CD4-positive, alpha-beta T cell treated with Interleukin-6 at 100 ng/mL for 8 hours (primary cell): ENCODE measurements at places on chromosomes 11 and 22.

- no peak for DNase-seq
Observed at GRCh38 chr11:32098142-32098903, 7.4 kb downstream of the RCN1 start.

DNA sequence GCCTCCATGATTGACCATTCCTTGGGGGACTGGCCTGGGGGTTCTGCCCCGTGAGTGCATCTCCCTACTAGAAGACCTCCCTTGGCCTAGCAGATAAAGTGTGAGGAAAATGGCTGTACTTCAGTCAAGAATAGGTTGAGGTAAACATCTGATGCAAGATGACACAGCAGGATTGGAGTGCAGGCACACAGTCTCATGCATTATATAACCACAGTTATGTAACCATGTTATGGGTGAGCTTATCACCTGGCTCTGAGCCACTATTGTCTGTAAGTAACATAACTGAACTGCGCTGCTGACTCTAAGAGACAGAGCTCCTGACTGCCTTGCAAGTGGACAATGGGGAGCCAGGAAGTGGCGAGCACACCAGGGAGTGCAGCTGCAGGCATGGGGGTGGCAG is 378.7 kb upstream of the ANO5 start:
- DNase-seq: no peak

DNA sequence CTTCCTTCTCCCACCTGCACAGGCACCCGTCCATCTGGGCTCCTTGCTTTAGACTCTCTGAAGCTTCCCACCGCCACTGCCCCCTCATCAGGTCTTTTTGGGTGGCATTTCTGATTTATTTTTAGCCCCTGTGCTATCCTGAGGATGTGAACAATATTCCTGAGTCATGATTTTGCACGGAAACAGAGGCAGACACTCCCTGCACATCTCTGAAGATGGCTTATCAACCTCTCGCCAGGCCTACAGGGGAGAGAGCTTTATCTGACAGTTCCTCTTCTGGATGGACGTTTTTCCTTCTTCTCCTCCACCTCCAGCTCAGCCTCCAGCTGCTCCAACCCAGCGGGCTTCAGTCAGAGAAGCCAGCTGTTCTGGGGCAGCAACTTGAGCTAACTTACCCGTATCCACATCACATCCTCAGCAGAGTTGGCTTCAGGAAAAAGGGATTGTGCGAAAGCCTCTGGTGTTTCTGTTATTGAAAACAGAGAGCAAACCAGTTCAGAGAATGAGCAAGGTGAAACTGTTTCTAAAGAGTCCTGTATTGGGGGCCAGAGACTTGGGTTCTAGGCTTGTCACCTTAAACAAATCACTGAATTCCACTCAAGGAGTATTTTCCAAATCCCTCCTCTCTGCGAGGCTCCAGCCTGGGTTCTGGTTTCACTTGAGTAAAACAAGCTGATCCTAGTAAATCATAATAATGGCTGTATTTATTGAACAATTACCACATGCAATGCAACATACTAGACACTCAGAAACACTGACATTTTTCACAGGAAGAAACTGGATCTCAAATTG is 33.1 kb upstream of the ETS1 start:
- DNase-seq: no peak

GRCh38 chr22:25802018-25802417 is 60.0 kb downstream of the MYO18B start:
- no peak for DNase-seq

DNA sequence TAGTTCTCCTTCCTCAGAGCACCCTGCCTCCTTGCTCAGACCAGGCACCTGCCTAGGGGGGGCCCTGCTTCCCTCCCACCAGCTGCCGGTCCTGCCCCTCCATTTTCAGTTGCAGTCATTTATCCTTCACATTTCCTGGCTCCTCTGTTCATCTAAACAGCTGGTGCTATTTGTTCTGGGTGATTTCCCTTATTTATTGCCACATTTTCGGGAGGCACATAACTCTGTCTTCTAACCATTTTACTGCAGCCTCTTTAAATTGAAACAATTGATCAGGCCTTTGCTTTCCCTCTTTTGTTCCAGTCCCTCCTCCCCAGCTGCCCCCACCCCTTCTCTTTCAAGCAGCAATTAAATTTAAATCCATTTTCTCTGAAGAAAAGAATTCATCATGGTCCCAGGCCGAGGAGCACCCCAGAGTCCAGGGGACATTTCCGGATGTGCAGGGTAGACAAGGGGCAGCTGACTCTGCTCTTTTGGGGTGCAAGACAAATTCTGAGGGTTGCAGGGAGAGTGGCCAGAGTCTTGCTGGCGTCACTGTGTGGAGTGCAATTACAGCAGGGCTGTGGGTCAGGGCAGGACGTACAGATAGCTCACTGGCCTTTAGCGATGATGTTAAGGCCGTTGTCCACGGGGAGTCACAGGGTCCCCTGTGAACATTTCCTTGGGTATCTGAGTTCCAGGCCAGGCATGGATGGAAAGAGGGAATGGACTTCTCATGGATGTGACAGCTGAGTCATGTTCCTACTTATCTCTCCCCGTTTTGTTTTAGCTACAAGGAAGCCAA is 476.4 kb downstream of the TBC1D22A start:
- DNase-seq: no peak

- DNase-seq: peak; percentile 71
Observed at GRCh38 chr11:128859563-128860441, 7.3 kb downstream of the KCNJ1 start.

- no peak for DNase-seq
Observed at GRCh38 chr11:119691020-119691666, 37.9 kb downstream of the NECTIN1 start.

DNA sequence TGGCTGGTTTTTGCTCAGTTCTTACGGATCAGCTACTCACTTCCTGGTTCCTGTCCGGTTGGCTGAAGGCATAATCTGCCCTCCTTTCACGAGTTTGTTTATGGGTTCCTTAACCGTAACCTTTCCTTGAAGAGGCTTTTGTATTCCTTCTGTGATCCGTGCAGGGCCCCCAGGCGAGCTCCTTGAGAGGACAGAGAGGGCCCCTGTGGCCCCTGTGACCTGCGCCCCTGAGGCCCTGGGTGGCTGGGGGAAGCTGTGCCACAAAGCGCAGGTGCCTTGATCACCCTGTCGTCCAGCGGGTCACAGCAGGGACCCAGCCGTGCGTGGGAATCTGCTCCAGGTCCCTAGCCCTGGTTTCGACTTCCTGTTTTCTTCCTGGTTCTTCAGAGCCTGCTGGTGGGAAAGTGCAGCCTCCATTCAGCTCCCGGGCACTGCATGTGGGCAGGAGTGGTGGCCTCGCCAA is 27.8 kb upstream of the FADD start:
- no peak for DNase-seq

- DNase-seq: no peak
Observed at GRCh38 chr11:89490602-89490980, 584 bp downstream of the NOX4 start.

DNA sequence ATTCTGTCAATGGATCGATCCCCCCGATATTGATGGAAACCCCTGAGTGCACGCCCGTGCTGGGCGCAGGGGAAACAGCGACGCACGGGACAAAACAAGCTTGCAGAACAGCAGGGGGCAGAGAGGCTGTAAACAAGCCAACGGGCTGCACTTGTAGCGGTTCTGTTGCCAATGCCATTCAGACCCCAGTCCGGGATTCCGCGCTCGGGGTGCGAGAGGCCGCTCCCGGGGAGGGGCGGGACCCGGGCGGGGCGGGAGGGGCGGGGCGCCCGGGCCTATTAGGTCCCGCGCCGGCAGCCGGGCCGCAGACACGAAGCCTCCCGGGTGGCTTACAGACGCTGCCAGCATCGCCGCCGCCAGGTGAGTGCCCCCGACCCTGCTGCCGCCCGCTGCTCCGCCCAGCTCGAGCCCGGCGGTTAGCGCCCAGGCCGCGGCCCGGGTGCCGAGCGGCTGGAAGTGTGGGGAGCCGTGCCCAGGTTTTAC is at the start of gene BIK:
BIK (plus strand) TSS at position 307 of the 483 bp plus-strand sequence. CDS start 13,273 bp downstream, outside the sequence.
- peak; percentile 35 for DNase-seq

- peak; percentile 86 for DNase-seq
Observed at GRCh38 chr11:3947061-3947460, 91.6 kb downstream of the STIM1 start.

DNA sequence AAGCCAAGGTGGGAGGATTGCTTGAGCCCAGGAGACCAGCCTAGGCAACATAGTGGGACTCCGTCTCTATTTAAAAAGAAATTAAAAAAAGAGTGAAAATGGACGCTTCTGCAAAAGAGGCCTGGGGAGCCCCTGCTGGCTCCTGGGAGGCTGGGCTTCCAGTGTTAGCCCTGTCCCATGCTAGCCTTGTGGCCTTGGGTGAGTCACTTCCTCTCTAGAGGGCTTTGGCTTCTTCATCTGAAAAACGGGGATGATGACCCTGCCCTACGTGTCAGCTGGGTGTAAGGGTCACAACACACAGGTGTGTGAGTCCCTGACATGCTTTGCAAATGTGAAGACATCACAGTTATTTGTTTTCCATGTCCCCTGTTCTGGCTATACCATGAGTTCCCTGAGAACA is 32.8 kb downstream of the FAM227A start:
- DNase-seq: no peak

DNA sequence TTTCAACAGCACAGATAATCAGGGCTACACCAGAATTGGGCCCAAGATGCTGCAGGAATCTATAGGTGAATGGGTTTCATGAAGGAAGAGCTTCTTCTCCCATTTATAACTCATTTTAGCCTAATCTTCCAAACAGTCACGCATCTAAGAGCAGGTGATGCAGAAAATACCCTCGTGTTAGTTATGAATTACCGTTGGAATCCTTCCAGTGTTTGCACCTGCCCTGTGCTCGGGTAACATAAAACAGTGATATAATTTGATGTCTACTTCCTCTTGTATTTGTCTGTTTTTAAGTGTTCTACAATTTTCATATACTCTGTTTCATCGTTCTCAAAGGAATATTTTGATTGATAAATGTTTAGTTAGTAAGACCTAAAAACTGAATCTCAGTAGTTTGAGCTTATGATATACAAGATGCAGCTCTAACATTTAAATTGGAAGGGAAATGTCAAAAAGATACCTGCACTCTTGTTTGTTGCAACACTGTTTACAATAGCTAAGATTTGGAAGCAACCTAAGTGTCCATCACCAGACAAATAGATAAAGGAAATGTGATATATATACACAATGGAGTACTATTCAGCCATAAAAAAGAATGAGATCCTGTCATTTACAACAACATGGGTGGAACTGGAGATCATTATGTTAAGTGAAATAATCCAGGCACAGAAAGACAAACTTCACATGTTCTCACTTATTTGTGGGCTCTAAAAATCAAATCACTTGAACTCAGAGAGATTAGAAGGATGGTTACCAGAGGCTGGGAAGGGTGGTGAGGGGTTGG is 42.1 kb downstream of the PPARA start:
- DNase-seq: no peak

- DNase-seq: no peak
Observed at GRCh38 chr11:5700421-5701054, 10.9 kb downstream of the TRIM22 start.

GRCh38 chr11:74493791-74494630 is 487 bp upstream of the LIPT2 start:
- DNase-seq: no peak

DNA sequence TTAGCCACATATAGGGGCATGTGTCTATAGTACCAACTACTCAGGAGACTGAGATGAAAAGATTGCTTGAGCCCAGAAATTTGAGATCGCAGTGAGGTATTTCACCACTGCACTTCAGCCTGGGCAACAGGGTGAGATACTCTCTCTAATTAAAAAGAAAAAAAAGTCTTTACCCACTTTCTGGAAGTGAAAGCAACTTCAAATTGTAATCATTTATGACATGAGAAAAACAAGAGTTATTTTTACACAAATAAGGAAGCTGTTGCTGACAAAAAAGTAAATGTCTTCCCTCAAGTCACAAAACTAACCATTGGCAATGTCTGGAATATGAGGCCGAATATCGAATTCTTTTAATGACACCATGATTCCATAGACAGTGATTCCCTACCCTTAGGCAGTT is 71.4 kb downstream of the GLYATL1 start:
- no peak for DNase-seq

DNA sequence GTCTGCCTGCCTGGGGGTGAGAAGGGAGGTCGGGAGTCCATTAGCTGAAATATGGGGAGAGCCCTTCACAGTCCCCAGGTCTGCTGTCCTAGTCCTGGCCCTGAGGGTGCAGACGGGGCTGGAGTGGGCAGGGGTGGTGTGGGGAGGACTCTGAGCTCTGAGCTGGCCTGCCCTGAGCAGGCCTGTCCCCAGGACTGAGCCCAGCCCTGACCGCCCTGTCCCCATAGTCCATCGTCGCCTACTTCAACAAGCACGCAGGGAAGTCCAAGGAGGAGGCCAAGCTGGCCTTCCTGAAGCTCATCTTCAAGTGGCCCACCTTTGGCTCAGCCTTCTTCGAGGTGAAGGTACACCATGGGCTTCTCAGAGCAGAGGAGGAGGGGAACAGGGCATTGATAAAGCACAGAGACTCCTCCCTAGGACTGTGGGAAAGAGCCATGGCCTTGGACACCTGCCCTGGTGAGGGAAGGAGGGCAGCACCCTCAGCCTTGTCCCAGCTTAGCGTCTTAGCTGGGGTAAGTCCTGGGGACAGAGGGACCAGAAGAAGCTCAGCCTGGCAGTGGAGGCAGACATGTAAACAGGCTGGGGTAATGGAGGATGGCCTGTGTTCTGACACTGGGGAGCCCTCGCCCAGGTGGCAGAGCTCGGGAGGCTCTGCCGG is 83.7 kb downstream of the MYO7A start:
- no peak for DNase-seq

DNA sequence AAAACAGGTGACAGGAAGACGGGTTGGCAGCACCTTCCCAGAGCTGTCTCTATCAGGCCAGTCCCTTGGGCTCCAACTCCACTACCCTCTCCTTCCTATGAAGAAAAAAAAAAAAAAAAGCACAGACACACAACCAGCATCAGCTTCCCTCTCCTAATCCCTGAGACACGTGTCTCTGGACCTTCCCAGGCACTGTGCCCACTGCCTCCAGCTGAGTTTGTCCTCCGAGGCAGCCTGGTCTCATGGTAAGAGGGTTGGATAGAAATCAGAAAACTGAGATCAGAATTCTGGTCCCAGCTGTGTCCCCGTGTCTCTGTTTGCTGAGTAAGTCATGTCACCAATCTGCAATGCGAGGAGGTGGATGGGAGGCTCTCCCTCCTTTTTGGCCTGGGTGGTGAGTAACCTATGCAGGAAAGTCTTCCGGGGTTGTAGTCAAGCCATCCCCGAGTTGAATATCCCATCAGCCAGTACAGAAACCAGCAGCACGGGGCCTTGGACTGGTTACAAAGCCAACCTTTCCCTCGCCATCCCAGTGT is 193.7 kb upstream of the TBCEL start:
- DNase-seq: no peak

GRCh38 chr22:25696763-25697162 is 45.2 kb upstream of the MYO18B start:
- no peak for DNase-seq

- no peak for DNase-seq
Observed at GRCh38 chr11:665704-666281, 28.7 kb downstream of the DRD4 start.

GRCh38 chr11:67356864-67357561 is 3.7 kb upstream of the POLD4 start:
- DNase-seq: peak; percentile 69

GRCh38 chr11:90187839-90188238 is 35.0 kb downstream of the CHORDC1 start:
- no peak for DNase-seq

- no peak for DNase-seq
Observed at GRCh38 chr22:19842393-19843106, 12.1 kb downstream of the GNB1L start.

GRCh38 chr11:128764424-128765095 is 70.7 kb downstream of the FLI1 start:
- DNase-seq: no peak

GRCh38 chr11:16924826-16925560 is 89.2 kb downstream of the PLEKHA7 start:
- no peak for DNase-seq
